ENCODE measurements at places on chromosomes 5 and 9.

DNA sequence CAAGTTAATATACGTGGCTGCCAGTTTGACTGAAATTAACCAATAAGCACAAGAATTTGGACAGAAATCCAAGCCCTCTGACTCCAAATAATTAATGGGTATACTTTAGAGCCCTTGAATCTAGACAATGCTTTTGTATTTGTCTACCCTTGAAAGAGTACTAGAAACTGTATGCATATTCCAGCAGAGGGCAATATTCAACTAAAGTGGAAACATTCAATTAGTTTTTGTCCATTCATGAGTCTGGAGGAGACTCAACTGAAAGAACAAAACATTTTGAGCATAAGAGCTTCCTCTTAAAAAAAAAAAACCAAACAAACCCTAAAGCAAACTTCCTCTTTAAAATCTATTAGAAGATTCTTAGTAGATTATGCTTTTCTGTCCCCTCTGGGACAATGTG is 157.8 kb downstream of the ARHGEF28 start:
- DNase-seq: no peak

DNA sequence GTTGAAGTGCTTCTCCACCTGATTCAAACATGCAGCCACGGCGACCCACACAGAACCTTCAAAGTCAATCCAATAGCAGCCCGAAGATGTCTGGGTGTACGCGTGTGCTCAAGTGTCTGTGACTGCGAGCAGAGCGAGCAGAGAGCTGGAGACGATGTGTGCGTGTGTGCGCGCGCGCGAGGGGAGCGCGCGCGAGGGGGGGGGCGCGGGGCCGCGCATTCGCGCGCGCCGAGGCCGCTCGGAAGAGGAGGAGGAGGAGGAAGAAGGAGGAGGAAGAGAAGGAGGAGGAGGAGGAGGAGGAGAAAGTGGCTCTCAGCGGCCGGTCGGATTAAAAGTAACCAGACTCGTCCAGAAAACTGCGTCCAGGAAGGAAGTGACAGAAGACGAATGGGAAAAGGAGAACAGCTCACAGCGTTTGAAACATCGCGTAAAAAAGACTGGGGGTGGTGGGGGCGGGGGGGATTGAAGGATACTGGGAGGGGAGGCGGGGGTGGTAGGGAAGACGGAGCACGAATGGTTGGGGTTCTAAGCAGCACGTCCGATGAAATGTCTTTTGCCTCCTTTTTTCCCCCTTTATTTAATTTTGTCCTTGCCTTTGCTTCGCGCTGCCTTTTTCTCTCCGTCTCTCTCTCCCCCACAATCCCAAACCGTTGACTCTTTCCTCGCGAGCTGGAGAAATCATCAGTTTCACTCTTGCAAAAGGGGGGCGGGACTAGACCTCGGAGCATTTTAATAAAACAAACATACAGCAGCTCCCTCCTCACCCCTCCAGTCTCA is at the start of gene MEF2C:
MEF2C (minus strand) TSS at position 126 of the 777 bp plus-strand sequence. CDS start 59,396 bp downstream, outside the sequence.
- peak; percentile 77 for DNase-seq

DNA sequence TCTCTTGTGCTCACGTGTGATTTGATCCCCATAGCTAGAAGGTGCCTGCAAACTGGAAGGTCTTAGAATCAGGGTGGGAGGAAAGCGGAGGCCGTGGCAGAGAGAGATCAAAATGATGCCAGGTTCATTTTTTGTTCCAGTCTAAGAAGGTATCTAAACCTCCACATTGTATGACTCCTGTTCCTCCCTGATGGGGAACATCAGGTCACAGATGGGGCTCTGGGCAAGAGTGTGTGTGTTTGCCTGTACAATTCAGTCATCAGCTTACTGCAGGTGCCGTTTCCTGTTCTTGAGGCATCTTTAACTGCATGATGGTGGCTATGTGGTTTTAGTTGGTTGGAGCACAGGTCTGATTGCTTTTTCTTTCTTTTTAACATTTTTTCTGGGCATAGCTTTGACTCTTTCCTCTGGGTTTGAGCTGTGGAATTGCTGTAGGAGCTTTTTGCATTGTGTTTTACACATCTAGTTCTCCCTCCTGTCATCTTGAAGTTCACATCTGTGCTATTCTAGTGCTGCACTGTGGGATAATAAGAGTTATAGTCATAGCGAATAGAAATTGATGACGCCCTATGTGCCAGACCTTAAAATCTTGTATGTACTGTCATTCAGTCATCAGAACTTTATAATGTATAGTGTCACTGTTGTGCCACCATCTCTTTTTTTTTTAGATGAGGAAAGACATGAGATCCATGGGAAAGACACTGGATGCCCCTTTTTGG is 30.8 kb downstream of the ARHGAP26 start:
- no peak for DNase-seq

- DNase-seq: no peak
Measured at GRCh38 chr5:40984884-40985283, 75.6 kb downstream of the C7 start.

DNA sequence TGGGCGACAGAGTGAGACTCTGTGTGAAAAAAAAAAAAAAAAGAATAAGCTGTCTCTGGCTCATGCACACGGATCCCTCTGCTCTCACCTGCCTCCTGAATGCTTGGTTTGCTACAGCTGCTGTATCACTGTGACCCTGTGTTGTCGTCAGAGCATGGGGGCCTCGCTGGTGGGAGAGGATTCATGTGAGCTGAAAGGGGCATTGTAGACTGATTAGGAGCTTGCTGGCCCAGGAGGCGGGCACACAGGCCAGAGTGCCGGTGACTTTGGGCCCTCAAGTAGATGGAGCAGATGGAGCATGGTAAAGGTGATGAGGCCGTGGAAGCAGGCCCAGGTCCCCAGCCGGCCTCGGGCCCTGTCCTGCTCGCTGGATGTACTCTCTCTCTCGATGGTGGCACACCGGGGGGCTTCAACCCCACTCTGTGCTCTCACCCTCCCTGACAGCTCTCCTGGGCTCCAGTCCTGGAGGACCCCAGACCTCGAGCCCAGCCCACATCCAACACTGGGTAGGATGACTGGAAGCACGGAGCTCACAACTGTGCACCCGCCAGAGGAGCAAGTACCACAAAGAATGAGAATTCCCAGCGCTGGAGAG is 7.1 kb downstream of the FLT4 start:
- DNase-seq: no peak

DNA sequence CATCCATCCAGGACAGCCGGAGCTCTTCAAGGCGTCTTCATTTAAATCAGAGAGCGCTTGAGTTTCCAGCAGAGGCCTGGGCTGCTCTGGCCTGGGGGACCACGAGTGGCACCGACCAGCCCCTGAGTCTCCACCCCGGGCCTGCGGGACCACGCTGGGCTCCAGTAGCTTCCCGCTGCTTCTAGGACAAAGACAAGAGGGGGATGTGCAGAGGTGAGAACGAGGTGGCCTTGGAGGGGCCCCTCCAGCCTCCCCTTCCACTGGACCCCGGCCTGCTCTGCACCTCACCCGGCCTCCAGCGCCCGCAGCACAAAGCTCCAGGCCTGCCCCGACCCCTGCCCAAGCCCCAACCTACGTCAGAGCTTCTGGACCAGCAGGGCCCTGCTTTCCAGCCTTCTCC is 81.6 kb downstream of the IRX2 start:
- no peak for DNase-seq

DNA sequence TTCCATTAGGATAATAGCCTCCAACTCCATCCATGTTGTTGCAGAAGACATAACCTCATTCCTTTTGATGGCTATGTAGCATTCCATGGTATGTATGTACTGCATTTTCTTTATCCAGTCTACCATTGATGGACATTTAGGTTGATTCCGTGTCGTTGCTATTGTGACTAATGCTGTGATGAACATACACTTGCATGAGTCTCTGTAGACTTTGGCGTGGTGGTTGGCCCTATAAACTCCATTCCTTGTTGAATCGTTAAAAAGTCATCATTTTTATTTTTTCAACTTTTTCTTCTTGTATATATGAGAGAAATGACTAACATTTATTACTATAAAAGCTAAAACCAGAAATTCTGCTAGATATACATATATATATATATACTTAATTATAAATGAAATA is 1491.9 kb upstream of the CDH6 start:
- DNase-seq: no peak

DNA sequence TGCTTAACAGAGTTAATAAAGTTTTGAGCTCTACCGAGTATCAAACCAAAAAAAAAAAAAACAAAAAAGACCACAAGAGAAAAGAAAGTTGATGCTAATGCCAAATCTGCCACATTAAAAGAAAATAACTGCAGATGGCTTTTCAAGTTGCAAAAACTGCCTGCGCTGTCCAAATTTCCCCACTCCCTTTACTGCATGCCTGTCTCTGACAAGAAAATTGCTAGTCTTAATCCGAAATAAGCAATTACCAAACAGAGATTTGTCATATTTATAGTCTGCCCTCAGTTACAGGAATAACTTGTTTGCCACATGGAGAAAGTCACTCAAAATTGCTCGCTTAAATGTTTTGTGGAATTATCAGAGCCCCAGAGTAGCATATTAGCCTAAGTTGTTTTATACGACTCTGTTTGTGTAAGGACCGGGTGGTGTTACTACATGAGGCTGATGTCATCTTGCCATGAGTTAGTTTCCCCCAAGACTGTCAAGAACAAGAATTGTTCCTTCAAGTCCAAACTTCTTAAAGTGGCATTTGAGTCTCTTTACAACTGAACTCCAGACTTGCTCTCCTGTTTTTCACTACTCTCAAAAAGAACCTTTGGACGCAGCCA is 160.9 kb downstream of the CEP120 start:
- no peak for DNase-seq

- peak; percentile 23 for DNase-seq
Measured at GRCh38 chr9:137453643-137454081, 5.5 kb downstream of the NSMF start.

DNA sequence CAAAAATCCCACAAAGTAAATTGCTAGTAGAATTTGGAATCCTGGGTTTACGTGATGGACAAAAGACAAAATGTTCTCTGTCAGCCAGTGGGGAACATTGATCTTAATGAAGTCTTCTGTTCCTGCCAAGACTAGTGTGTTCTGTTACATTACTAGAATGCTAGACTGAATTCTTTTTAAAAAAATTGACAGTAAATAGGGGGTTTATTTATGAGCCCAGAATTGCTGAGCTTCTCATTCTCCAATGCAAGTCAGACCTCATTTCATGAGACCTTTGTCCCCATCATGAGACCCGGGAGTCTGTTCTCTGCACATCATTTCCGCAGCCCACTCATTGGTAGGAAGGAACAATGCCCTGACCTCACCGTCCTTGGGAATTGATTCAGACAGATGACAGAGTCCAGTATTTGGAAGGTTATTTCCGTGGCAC is 173.8 kb upstream of the OTULINL start:
- DNase-seq: no peak

- no peak for DNase-seq
Measured at GRCh38 chr9:111902391-111903139, 6.0 kb downstream of the UGCG start.

DNA sequence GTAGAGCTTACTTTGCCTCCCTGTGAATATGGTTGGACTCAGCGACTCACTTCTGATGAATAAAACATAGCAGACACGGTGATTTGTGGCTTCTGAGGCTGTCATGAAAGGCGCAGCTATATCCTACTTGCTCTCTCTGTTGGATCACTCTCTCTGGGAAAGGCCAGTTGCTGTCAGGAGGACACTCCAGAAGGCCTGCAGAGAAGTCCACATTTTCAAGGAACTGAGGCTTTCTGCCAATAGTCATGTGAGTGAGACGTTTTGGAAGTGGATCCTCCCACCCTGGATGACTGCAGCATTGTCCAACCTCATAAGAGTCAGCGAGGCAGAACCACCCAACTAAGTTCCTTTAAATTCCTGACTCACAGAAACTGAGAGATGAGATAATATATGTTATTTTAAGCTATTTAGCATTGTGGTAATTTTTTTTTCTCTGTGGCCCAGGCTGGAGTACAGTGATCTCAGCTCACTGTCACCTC is 156.0 kb upstream of the MAST4 start:
- DNase-seq: no peak

DNA sequence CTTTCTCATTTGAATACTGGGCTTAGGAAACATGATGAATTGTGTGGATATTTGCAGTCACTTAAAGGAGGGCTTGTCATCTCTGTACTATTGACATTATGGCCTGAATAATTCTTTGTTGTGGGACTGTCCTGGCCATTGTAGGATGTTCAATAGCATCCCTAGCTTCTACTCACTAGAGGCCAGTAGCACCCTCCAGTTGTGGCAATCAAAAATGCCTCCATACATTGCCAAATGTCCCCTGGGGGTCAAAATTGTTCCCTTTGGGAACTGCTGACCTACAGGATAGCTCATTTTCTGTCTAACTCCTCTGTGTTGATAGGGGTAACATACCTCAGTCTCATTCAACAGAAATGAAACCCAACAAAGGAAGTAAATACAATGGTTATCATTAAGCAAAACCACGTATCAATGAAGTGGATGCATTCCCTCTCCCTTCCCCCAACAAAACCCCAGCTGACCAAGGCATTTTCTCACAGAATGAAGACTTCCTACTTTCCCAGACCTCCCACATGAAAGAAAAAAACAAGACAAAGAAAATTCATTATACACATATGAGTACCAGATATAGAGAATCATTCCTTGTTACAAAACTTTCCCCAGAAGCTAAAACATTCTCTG is 18.1 kb downstream of the FYB1 start:
- no peak for DNase-seq

DNA sequence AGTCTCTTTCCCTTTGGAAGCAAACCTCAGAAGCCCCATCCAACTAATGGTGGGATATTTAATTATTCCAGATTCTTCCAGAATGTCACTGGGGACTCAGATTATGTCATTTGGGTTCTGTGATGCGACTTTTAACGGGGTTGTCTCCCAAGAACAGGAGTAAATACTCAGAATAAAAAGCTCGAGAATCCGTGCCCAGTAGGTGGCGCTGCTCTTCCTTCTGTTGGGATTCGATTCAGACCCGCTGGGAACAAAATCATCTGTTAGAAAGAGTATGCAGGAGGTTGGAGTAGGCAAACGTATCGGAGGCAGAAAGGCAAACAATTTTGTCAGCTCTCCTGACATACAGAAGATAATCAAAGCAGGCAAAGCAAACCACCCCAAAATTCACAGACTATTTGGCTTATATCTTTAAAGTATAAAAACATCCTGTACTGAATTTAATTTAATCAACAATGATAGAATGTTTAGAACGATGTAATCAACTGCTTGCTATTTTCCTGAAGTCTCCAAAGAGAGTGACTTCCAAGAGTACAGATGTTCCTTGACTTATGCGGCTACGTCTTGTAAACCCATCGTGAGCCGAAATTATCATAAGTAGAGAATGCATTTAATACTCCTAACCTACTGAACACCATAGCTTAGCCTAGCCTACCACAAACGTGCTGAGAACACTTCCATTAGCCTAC is 169.8 kb upstream of the RAI14 start:
- DNase-seq: peak; percentile 88

All from cerebellar cortex (tissue), 1 donor.